Mesothelial cell of epicardium (in vitro differentiated cells): ENCODE measurements at places on chromosomes 5 and 9.

DNA sequence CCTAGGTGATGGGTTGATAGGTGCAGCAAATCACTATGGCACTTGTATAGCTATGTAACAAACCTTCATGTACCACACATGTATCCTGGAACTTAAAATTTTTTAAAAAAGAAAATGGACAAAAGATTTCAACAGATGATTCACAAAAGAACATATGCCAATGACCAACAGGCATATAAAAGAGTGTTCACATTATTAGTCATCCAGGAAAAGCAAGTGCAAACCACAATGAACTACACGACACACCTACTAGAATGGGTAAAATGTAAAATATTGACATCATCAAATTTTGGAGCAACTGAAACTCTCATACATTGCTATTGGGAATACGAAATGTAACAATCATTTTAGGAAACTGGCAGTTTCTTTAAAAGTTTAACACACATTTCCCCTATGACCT, 109.9 kb downstream of the YIPF5 start:
- no peak for DNase-seq

GRCh38 chr5:124134941-124135340, 611.5 kb downstream of the ZNF608 start:
- no peak for DNase-seq

- DNase-seq, result no peak
Measured at GRCh38 chr9:13529321-13530104, 250.0 kb upstream of the MPDZ start.

- no peak for DNase-seq
Measured at GRCh38 chr5:40717281-40717680, 37.6 kb downstream of the PTGER4 start.
